Stimulated activated CD4-positive, alpha-beta T cell treated with anti-CD3 and anti-CD28 coated beads, Interleukin-1b, Interleukin-23, amount 100 ng/mL, for 1 hour (primary cell): ENCODE measurements at places on chromosomes 11 and 22.

- DNase-seq, result no peak
These were observed 157.7 kb downstream of the TTC17 start for GRCh38 chr11:43516316-43516850.

- no peak for DNase-seq
These were observed 33.2 kb downstream of the CSF2RB start for GRCh38 chr22:36946421-36947158.

- DNase-seq, result no peak
These were observed 203.7 kb downstream of the FAM181B start for GRCh38 chr11:82529936-82530335.

GRCh38 chr11:70203751-70204465, 812 bp downstream of the FADD start:
- peak; percentile 87 for DNase-seq

GRCh38 chr22:29914165-29914564, 31.2 kb downstream of the MTMR3 start:
- no peak for DNase-seq
